ENCODE measurements at places on chromosomes 1 and 21.

- no peak for DNase-seq
These were observed 12.3 kb downstream of the MYOC start for GRCh38 chr1:171640225-171640624.

DNA sequence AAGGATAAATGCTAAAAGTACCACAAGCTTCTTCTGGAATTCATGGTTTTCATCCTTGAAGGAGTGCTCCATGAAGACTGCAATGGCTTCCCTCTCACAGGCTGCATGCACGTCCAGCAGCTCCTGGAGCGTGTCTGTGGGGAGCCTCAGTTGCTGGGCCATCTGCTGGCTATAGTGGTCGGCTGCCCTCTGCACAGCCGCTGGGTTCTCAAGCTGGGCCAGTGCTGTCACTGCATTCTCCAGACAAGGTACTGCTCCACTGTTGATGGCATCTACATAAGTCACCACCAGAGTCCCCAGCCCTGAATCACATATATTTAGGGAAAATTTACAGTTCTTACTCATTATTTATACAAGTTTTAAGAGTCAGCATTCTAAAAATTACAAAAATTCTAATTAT is 8.7 kb downstream of the GBP4 start:
- no peak for DNase-seq

GRCh38 chr1:115312742-115313141 is 25.3 kb downstream of the NGF start:
- DNase-seq: no peak

DNA sequence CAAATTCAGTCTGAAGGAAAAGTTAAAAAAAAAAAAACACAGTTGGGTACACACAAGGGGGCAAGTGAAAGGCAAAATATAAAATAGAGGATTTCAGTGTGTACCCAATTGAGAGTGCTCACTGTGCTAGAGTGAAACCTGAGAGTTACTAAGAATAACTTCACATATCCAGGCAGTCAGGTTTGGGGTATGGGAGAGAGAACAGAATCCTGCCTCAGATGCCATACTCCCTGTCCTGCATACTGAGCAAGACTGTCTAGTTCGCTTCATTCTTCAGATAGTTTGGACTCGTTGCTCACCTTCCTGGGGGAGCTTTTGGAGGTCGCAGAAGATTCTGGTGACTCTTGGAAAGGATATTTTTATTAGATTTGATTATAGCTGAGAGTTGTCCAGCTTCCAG is 20.4 kb downstream of the CEP85 start:
- DNase-seq: no peak

- no peak for DNase-seq
These were observed 81.2 kb upstream of the BARHL2 start for GRCh38 chr1:90798344-90798743.

GRCh38 chr1:230077011-230077410 is 10.0 kb downstream of the GALNT2 start:
- no peak for DNase-seq
